ENCODE measurements at places on chromosomes 7 and 10.

GRCh38 chr7:139049111-139049510, 13.3 kb upstream of the ZC3HAV1L start:
- no peak for DNase-seq

DNA sequence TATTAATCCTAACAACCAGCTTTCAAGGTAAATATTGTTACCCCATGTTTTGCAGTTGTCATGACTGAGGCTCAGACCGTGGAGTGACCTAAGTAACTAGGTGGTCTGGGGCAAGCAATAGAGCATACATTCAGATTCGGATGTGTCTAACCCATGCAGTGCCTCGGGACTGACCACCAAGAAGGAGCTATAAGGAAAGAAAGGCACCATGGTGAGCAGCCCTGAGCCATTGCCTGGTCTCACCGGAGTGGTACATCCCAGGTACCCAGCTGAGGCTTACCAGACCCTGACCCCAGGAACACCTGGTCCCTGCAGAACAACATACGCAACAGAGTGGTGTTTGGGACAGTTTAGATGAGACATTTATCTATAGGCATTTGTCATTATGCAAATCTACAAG, 175.5 kb upstream of the ZMIZ1 start:
- no peak for DNase-seq

DNA sequence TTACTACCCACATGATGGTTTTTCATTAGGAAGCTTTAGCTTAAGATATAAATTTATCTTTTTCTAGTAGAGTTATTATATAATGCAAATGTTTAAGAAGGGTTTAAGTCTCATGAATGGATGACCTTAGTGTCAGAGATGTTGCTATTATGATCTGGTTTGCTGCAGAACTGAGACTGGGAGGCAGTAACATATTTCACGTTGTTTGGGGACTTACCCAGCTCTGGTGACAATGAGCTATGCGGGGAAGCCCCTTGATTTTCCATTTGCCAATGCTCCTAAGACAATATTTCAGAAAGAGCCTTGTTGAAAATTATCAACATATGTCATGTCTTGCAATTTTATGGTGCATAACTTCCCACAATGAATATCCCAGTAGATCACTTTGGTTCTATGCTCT, 754.6 kb downstream of the REEP3 start:
- DNase-seq, result no peak

- DNase-seq, result no peak
Observed at GRCh38 chr10:125128397-125129075, 31.8 kb downstream of the CTBP2 start.

GRCh38 chr10:105010411-105011121, 369.5 kb downstream of the SORCS3 start:
- no peak for DNase-seq

Data from activated effector memory CD4-positive, alpha-beta T cell treated with Interleukin-2 at 50 U/mL for 16 hours (primary cell).